ENCODE measurements at places on chromosomes 6 and 20. TPM values are rescaled to one million over a fixed set of nuclear protein-coding genes. Genes with fewer than 3 reads are reported as not detected.

Gene NRM
- 35.2 TPM for polyA plus RNA-seq

Gene C6orf163
- polyA plus RNA-seq, result 3.0 TPM

Gene ENPP4
- 18.3 TPM for polyA plus RNA-seq

Gene SSTR4
- not detected for polyA plus RNA-seq

DNA sequence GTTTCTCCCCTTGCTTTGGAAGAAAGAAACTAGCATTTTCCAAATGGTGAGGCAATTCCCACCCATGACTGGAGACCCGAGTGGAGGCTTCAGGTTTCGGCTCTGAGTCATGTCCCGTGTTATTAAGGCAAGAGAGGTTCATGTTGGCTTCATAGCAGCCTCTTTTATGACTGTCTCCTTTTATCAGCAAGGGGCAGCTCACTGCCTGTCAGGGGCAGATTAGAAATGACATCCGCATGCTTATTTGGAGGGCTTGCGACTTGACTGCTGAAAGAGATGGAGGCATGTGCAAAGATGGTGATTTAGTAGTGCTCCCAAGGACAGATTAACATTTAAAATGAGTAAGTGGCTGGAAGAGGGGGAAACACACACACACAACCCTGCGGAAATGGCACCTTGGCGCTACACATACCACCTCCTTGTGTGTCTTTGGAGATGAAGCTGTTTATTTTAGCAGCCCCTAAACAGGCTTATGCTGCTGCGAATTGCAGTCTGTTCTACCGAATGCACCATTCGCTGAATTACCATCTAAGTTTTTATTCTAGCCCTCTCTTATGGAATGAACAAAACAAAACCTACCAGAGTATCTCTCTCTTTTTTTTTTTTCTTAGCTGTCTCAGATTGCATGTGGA lies 52.1 kb upstream of the VSTM2L start:
- no peak for DNase-seq

- DNase-seq, result no peak
Measured at GRCh38 chr20:36254076-36254475, 17.8 kb downstream of the AAR2 start.

GRCh38 chr6:129705212-129705611 lies 4.8 kb downstream of the ARHGAP18 start:
- no peak for DNase-seq

GRCh38 chr6:89952686-89953085 lies 58.4 kb downstream of the GJA10 start:
- DNase-seq, result no peak
